T-helper 2 cell (primary cell): ENCODE measurements at places on chromosomes 11 and 22.

GRCh38 chr22:20218326-20218872 lies 49.7 kb downstream of the RTN4R start:
- no peak for DNase-seq

DNA sequence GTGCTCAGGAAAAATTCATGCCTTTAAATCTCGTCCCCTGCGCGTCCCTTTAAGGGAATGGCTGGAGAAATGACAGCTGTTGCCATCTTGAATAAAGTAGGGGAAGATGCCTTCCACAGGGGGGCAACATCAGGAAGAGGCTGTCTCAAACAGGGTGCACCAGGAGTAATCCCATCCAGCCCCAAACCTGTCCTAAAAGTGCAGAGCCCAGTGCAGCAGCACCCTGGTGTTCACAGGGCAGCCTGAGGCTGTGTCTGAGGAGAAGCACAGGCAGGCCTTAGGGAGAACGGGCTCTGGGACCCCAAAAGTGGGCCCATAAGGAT lies 10.8 kb upstream of the C11orf96 start:
- no peak for DNase-seq

DNA sequence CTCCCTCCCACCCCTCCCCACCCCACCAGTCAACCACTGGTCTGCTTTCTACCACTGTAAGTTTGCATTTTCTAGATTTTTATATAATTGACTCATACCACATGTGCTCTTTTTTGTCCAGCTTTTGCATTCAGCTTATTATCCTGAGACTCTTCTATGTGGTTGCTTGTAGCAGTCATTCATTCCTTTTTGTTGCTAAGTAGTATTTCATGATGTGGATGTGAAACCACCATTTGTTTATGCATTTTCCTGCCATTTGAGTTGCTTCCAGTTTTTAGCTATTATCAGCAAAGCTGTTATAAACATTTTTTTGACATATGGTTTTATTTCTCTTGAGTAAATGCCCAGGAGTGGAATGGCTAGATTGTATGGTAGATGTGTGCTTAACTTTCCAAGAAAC lies 77.0 kb upstream of the FGF3 start:
- no peak for DNase-seq

DNA sequence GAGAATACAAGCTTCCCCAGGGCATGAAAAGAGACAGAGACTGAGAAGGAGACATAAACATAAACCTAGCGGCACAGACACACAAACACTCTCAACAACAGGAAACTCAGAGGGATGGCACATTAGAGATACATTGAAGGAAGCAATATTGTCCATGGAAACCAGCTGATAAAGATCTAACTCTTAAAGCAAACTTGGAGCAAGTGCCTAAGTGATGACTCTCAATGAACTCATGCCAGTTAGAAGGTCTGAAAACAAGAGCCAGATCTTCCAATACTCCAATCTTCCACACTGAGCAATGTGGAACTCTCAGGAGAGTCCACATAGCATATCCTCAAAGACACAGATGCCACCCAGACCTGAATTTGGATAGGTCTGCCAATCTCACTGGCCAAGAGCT lies 168.8 kb upstream of the ISX start:
- DNase-seq = no peak

GRCh38 chr11:28401446-28401845 lies 293.3 kb downstream of the METTL15 start:
- no peak for DNase-seq

DNA sequence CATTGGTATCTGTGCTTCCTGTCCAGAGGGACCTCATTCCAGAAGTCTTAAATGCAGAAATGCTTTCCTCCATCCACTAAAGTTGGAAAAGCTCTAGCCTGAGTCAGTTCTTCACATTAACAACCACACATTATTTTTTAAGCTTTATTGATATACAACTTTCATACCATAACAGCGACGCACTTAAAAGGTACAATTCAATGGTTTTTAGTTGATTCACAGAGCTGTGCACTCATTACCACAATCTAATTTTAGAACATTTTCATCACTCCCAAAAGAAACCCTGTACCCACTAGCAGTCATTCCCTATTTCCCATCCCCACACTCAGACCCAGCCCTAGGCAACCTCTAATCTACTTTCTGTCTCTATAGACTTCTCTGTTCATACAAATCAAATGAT lies 27.6 kb downstream of the GALNT18 start:
- no peak for DNase-seq

- DNase-seq = no peak
Measured at GRCh38 chr11:45513821-45514340, 151.5 kb downstream of the CHST1 start.

DNA sequence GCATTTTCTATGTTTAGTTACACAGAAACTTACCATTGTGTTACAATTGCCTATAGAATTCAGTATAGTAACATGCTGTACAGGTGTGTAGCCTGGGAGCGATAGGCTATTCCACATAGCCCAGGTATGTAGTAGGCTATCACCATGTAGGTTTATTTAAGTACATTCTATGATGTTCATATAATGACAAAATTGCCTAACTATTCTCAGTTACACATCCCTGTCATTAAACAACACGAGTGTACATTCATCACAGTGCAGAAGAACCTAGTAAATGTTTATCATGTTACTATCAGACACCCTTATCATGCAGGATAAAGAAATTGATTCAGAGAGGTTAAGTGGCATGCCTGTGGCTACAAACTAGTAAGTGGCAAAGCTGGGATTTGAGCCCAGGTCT lies 28.4 kb upstream of the BMAL1 start:
- DNase-seq = no peak

- no peak for DNase-seq
Measured at GRCh38 chr11:26830757-26831156, 108.9 kb upstream of the SLC5A12 start.

DNA sequence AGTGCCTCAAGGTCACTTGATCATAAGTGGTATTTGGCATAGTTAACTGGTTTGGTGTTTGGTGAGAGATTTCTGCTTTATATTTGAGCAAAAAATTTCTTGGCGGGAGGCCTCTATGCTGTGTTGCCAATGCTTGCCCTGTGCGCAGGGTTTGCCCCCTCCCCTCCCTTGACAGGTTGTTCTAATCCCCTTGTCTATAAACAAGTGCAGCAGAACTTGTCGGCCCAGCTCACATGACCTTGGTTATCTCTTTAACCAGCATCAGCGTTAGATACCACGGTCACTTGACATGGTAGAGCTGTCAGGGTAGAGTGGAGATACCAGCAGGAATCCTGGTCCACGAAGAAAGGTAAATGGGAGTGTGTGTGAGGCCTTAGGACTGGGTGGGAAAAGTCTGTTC lies 35.6 kb downstream of the MARK2 start:
- DNase-seq = no peak

DNA sequence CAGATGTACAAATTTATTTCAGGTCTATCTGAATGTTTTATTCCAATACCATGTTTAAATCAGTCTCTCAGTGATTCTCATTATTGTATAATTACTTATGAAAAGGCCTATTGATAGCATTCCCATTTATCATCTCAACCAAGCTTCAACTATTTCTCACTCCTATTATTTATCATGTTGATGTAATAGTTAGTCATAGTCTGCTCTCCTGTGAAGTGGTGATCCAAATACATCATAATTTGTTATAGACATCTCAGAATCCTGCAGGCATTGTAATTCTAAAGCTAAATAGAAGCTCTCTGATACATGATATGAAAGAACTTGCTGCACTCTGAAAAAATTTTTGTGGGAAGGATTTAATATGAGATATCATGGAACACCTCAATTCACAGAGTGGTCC lies 21.8 kb upstream of the OR8G1 start:
- no peak for DNase-seq

DNA sequence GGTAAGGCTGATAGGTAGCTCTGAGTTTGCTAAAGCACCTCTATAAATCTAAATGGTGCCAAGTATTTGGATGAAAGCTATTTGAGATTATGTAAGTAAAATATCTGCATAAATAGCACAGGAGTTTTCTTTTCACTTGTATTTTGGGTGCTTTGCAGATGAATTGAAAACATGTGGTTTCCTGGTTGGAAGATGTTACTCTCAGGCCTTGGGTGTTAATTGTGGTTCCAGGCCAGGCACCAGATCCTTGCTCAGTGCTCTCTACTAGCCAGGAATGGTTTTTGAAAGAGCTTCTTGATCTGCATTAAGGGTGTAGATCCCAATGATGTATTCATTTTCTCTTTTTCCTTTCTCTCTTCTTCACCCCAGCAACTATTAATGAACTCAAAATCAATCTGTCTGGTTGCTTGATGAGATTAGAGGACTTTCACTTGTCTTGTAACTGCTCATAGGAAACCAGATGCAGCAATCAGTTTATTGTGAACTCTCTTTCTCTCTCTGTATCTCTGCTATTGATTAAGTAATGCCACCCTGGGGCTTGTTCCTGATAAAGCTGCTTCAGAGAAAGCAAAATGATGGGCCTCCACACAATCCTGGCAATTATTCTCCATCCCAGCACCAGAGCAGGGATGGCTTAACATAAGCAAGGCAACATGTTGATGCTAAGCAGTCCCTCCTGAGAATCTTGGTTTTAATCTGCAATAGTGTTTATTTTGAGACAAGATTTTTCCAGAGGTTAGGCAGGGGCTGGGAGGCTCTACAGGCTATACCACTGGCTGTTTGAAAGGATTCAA lies 147.0 kb upstream of the NTM start:
- no peak for DNase-seq

DNA sequence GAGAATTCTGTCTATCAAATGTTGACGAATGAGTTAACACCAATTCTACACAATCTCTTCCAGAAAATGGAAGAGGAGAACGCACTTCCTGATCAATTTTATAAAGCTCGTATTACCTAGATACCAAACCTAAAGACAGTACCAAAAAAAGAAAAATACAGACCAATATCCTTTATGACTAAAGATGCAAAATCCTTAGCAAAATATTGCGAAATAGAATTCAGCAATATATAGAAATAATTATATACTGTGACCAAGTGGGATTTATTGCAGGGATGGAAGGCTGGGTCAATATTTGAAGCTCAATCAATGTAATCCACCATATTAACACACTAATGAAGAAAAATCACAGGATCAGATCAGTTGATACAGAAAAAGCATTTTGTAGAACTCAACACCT lies 25.6 kb downstream of the SMARCB1 start:
- no peak for DNase-seq

DNA sequence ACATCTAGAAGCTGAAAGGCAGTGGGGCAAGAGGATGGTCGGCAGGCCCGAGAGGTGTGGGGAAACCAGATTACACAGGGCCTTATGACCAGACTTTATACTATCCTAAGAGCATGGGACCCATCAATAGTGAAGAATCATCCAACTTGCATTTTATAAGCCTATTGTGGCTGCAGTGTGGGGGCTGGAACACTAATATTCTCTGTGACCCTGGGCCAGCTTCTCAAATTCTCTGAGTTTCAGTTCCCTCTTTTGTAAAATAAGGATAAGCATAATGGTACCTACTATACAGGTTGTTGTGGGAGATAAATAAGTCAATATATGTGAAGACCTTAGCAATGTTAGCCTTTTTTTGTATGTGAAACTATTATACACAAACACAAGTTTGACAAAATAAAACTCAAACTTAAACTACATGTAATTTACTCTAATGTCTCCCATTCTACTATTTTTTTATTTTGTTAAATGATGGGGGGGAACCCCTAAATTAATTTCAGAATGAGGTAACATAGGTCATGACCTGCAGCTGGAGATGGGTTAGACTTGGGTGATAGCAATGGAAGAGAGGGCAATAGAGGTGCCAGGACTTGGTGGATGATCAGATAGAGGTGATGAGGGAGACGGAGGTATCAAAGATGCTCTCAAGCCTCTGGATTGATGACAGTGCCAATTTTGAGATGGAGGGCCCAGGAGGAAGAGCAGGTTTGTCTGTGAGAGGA lies 30.1 kb downstream of the SMCO4 start:
- DNase-seq = no peak

DNA sequence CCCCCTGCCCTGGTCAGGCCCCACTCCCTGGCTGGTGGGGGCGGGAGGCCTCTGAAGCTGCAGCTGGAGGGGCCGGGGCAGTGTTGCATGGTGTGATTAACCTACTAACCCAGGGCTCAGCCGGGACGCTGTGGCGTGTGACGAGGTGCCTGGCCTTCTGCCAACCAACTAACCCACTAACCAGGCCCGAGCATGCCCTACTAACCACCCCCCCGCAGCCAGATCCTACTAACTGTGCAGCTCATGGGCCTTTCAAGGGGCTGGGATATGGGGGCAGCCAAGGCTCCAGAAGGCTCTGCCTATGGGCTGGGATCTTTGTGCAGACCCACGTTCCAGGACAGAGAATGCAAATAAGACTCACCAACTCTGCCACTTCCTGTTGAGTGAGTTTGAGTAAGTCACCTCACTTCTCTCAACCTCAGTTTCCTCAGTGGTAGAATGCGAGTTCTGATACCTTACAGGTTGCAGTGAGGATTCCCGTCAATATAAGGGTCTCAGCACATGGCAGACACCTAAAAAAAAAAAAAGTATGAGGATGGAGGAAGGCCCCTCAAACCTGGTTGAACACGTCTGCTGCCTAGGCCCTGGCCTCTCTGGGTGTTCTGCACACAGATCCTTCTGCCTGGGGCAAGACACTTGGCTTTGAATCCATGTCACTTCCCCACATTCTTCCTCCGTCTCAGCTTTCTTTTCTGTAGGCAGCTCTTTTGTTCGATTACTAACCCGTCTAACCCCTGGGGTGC lies 14.1 kb downstream of the MIAT start:
- DNase-seq = peak; percentile 33

DNA sequence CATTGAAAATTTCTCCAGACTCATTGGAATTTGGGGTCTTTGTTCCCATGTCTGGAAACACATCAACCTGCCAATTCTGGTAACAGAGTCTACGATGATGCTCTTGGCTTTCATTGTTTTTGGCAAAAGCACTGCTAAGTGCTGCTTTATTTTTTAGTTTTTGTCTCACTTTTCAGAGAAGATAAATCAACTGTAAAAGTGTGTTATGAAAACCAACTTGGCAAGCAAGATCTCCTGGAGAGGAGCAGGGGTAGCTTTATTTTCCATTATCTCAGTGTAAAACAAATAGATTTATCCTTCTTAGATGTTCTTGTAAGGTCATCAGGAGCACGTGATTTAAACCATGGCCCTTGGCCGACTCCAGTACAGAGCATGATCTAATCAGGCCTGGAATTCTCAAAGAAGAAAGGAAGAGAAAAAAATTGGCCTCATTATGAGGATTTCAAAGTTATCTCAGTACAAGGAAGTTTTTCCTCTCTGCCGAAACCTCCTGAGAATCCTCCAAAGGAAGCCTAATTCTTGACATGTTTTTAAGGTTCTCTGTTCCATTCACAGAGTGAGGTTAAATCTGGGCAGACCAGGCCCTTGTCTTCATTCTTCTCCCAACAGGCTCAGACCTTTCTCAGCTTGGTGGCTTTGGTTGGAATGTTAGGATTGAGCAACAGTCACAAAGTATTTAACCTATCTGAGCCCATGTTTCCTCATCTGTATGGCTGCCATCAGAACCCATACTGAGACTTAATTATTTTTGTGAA lies 16.4 kb upstream of the PAMR1 start:
- no peak for DNase-seq

DNA sequence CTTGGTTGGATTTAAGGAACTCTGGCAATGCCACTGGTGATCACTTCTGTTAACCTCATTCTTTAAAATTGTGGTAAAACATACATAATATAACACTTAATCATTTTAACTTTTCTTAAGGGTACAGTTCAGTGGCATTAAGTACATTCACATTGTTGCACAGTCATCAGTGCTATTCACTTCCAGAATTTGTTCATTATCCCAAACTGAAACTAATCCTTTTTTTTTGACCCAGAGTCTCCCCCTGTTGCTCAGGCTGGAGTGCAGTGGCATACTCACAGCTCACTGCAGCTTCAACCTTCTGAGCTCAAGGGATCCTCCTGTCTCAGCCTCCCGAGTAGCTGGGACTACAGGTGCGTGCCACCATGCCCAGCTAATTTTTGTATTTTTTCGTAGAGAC lies 10.6 kb downstream of the ELF5 start:
- no peak for DNase-seq

- DNase-seq = no peak
Measured at GRCh38 chr22:35618427-35619223, 1.5 kb upstream of the MB start.
